ENCODE measurements at places on chromosomes 11 and 22.
A peak's percentile ranks its signal among the peaks of the same experiment; 100 is the strongest.

GRCh38 chr11:110174645-110175310 lies 81.6 kb downstream of the ZC3H12C start:
- DNase-seq: no peak

GRCh38 chr22:17476838-17477237 lies 86.5 kb upstream of the SLC25A18 start:
- DNase-seq: peak; percentile 23

DNA sequence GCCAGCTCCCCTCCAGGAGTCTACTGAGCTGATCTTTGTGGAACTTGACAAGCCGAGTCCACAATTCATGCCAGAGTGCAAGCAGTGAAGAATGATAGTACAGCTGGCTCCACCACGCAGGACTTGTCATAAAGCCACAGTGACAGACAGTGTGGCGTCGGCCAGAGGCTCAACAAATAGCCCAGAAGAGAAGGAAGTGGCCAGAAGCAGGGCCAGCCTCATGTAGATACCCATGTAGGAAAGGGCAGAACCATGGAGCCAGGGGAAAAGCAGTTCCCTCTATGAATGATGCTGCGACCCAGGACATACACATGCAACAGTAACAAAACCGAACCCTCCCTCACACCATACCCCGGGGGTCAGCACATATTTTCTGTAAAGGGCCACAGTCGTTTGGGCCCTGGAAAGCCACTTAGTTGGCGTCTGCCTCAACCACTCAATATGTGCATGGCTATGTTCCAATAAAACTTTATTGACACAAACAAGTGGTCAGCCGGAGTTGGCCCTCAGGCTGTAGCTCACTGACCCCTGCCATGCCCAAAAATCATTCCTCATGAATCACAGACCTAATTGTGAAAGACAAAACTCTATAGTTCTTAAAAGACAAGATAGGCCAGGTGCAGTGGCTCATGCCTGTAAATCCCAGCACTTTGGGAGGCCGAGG lies 161.4 kb downstream of the BRD1 start:
- DNase-seq: no peak

DNA sequence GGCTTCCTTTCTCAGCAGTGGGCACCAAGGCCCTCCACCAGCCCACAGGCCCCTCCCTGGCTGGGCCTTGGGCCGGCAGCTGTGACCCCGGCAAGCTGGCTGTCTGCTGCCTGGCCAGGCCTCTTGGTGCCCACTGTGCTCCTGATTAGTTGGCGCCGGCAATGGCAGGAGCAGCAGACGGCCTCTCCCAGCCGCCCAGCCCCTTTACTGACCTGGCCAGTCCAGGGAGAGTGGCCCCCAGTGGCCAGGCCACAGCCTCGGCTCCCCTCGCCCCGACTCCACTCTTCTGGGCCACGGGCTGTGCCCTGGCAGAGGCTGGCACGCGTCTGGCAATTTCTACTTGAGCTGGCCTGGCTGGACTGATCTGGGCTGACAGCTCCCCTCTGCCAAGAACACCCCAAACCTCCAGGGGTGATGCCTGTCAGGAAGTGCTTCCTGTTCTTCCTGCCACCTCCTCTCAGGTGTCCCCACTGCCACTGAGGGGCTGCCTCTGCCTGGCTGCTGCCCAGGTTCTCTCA lies 58.1 kb downstream of the CACNA1I start:
- no peak for DNase-seq

GRCh38 chr11:26742966-26743365 lies 21.1 kb upstream of the SLC5A12 start:
- no peak for DNase-seq

DNA sequence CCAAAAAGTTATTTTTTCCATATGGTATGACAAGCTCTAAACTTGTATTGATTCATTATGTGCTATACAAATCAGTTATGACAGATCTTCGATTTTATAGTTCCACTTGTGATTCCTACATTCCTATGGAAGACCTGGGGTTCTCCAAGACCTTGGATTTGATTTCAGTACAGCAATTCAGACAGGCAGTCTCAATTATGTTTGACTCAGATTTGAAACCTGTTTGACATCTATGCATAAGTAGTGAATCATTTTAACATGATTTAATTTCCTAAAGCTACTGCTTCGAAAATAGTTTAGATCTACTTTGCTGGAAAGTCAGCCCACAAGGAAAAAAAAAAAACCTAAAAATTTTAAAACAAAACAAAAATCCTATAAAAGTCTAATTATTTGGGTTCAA lies 820.4 kb downstream of the LUZP2 start:
- DNase-seq: no peak
